ENCODE measurements at places on chromosomes 7 and 10. TPM values are rescaled to one million over a fixed set of nuclear protein-coding genes. Genes with fewer than 3 reads are reported as not detected.

CHN2 gene
- total RNA-seq = 5.9 TPM

AHCYL2 gene
- 30.9 TPM for total RNA-seq

CALD1 gene
- total RNA-seq = 25.9 TPM

ZNF655 gene
- 85.1 TPM for total RNA-seq

GJD4 gene
- total RNA-seq = not detected

DNAH11 gene
- 0.17 TPM for total RNA-seq

PILRA gene
- 0.62 TPM for total RNA-seq

SEC61G gene
- 133 TPM for total RNA-seq

ADAMTS14 gene
- not detected for total RNA-seq

ASZ1 gene
- total RNA-seq = not detected

SPDYE9 gene
- not detected for total RNA-seq

- no peak for DNase-seq
- H3K4me1 ChIP-seq = no peaks in the 10 kb centered on the region
- no peaks in the 10 kb centered on the region for H3K36me3 ChIP-seq
- no peak overlapping the region for H3K27ac ChIP-seq
Measured at GRCh38 chr7:119890631-119891030, 382.3 kb upstream of the KCND2 start.

GRCh38 chr7:55177589-55178261 lies 158.9 kb downstream of the EGFR start:
- no peak for DNase-seq
- H3K36me3 ChIP-seq = peaks cover 34% of the 10 kb centered on the region
- no peak overlapping the region for H3K4me3 ChIP-seq
- H3K4me1 ChIP-seq = peaks cover 18% of the 10 kb centered on the region
- H3K27me3 ChIP-seq = no peaks in the 10 kb centered on the region

DNA sequence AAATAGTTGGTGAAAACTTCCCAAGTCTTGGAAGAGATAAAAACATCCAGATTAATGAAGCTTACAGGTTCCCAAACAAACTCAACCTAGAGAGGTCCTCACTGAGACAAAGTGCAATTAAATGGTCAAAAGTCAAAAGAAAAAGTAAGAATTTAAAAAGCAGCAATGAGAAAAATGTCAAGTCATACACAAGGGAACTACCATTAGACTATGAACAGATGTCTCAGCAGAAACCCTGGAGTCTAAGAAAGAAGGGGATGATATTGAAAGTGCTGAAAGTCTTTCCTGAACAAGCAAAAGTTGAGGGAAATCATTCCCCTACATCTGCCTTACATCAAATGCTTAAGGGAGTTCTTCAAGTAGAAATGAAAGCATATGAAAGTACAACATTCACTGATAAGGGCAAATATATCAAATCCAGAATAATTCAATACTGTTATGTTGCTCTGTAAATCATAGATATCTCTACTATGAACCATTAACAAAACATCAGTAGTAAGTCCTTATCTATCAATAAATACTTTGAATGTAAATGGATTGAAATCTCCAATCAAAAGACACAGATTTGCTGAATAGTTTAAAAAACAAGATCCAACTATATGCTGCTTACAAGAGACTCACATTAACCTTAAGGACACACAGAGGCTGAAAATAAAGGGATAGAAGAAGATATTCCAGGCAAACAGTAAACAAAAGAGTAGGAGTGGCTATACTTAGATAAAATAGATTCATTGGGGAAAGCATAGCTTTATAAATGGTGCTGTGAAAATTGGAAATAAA lies 449.5 kb downstream of the PHTF2 start:
- no peak overlapping the region for H3K27ac ChIP-seq
- no peaks in the 10 kb centered on the region for H3K4me1 ChIP-seq
- H3K27me3 ChIP-seq = no peaks in the 10 kb centered on the region

DNA sequence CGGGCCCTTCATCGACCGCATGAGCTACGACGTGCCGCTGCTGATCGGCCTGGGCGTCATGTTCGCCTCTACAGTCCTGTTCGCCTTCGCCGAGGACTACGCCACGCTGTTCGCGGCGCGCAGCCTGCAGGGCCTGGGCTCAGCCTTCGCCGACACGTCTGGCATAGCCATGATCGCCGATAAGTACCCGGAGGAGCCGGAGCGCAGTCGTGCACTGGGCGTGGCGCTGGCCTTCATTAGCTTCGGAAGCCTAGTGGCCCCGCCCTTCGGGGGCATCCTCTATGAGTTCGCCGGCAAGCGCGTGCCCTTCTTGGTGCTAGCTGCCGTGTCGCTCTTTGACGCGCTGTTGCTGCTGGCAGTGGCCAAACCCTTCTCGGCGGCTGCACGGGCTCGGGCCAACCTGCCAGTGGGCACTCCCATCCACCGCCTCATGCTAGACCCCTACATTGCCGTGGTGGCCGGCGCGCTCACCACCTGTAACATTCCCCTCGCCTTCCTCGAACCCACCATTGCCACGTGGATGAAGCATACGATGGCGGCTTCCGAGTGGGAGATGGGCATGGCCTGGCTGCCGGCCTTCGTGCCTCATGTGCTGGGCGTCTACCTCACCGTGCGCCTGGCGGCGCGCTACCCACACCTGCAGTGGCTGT lies 1.2 kb downstream of the SLC18A3 start:
- no peak overlapping the region for H3K4me3 ChIP-seq
- H3K27ac ChIP-seq = no peak overlapping the region
- DNase-seq = no peak
- peaks cover 74% of the 10 kb centered on the region for H3K27me3 ChIP-seq

- H3K27ac ChIP-seq = no peak overlapping the region
- H3K27me3 ChIP-seq = no peaks in the 10 kb centered on the region
- no peak overlapping the region for H3K4me3 ChIP-seq
- H3K36me3 ChIP-seq = no peaks in the 10 kb centered on the region
- no peak for DNase-seq
Measured at GRCh38 chr10:86744067-86744725, 12.2 kb upstream of the BMPR1A start.

DNA sequence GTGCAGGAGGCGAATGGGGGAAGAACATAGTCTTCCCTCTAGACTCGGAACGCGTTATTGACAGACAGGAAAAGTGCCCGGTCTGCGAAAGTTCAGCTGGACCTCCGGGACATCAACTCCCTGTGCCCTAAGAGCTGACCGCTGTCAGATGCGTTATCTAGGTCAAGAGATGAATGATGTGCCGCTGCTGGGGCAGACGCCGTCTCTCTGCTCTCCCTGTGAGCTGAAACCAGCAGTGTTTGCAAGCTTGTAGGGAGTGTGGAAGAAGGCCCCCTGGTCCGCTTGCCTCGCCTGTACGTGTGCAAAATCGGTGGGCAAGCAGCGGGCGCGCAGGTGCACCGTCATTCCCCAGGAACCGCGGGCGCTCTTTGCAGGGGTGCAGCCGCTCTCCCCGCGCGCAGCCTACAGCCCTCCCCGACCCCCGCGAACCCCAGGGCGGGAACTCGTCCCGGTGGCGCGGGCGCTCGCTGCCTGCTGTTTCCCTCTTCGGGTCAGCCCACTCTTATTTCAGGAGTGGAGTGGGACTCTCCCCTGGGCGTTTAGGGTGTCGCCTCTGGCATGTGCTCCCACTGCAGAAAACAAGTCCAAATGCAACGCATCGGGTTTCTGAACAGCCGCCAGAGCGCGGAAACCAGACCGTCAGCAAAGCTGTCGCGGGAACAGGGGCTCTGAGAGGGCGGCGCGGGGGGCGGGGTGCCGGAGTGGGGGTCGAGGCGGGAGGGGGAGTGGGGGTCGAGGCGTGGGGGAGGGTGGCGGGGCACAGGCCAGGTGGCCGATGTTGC lies 1.8 kb upstream of the PFKFB3 start:
- peaks cover 54% of the 10 kb centered on the region for H3K4me1 ChIP-seq
- H3K4me3 ChIP-seq = peak overlapping the region; percentile 81
- no peaks in the 10 kb centered on the region for H3K27me3 ChIP-seq

DNA sequence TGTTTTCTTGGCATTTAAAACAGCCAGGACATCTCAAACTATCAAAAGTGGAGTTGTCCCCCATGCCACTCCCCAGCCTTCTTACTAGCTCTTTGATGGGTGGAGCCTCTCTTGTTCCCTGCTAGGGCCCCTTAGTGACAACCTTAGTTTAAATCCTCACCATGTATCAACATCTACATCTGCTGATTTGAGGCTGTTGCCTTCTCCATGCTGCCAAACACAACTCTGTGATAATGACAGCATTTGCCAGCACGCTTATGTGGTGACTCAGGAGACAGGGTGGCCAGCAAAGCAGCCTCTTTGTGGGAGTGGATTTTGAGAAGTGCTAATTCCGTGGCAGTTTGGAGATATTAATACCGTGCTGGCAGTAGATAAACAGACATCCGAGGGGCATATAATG lies 145.4 kb downstream of the LRRC4 start:
- H3K4me3 ChIP-seq = no peak overlapping the region
- no peak overlapping the region for H3K27ac ChIP-seq
- H3K4me1 ChIP-seq = peaks cover 11% of the 10 kb centered on the region
- no peak for DNase-seq
- peaks cover 13% of the 10 kb centered on the region for H3K36me3 ChIP-seq

DNA sequence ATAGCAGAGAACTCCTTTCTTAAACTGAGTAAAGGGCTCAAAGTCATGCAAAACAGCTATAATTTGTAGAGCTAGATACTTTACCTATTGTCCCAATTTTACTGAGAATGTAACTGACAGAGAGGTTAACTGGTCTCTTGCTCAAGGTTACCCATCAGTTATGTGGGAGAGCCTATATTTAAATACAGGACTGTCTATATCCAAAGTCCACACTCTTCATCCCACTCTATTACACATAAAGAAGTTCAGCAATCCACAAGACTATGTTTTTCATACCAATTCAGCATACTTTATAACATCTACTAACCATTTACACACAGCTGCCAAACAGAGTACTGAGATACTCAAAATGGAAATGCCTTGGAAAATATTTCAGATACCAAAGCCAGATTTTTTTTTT lies 100.2 kb downstream of the MICU1 start:
- no peaks in the 10 kb centered on the region for H3K36me3 ChIP-seq
- H3K4me3 ChIP-seq = no peak overlapping the region
- DNase-seq = no peak

- H3K36me3 ChIP-seq = no peaks in the 10 kb centered on the region
- no peak overlapping the region for H3K27ac ChIP-seq
- no peak for DNase-seq
- peaks cover 18% of the 10 kb centered on the region for H3K4me1 ChIP-seq
Measured at GRCh38 chr7:140475747-140476333, 3.5 kb downstream of the MKRN1 start.

DNA sequence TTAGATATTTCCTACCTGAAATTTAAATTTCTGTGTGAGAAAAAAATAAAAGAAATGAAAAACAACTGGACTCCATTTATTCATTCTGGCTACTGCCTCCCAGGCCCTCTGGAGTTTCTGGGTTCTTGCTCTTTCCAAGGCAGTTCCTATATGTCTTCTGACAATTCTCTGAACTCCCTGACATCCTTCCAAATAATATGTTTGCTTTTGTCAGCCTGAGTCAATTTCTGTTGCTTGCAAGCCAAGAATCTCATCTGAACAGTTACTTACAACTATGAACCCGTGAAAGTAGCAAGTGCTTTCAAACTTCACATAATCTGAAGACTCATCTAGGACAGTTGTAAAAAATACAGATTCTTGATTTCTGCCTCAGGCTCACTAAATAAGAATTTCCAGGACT lies 216.7 kb upstream of the NPVF start:
- H3K4me1 ChIP-seq = no peaks in the 10 kb centered on the region
- H3K27ac ChIP-seq = no peak overlapping the region
- no peak for DNase-seq
- H3K36me3 ChIP-seq = no peaks in the 10 kb centered on the region

GRCh38 chr7:93108003-93108402 lies 9.8 kb downstream of the SAMD9 start:
- H3K36me3 ChIP-seq = peaks cover 35% of the 10 kb centered on the region
- no peaks in the 10 kb centered on the region for H3K4me1 ChIP-seq
- DNase-seq = no peak
- no peak overlapping the region for H3K27ac ChIP-seq
- no peaks in the 10 kb centered on the region for H3K27me3 ChIP-seq
- no peak overlapping the region for H3K4me3 ChIP-seq

DNA sequence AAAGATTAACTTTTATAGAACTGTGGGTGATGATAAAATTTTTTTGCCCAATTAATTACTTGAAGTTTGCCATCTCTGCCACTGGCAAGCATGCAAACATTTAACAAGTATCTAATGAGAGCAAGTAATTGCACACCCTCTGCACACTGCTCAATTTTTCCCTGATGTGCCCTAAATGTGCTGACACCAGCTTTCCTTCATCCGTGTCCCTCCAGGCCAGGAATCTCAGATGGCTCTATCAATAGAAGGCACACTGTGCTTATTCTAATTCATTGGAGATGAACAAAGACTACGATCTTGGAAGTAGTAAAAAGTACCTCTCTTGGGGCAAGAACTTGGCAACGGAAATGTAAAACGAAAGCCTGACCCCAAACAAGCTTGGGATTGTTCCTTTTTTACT lies 212.1 kb downstream of the GPR37 start:
- H3K4me3 ChIP-seq = no peak overlapping the region
- no peak overlapping the region for H3K27ac ChIP-seq
- no peaks in the 10 kb centered on the region for H3K4me1 ChIP-seq
- H3K27me3 ChIP-seq = no peaks in the 10 kb centered on the region
- DNase-seq = no peak

DNA sequence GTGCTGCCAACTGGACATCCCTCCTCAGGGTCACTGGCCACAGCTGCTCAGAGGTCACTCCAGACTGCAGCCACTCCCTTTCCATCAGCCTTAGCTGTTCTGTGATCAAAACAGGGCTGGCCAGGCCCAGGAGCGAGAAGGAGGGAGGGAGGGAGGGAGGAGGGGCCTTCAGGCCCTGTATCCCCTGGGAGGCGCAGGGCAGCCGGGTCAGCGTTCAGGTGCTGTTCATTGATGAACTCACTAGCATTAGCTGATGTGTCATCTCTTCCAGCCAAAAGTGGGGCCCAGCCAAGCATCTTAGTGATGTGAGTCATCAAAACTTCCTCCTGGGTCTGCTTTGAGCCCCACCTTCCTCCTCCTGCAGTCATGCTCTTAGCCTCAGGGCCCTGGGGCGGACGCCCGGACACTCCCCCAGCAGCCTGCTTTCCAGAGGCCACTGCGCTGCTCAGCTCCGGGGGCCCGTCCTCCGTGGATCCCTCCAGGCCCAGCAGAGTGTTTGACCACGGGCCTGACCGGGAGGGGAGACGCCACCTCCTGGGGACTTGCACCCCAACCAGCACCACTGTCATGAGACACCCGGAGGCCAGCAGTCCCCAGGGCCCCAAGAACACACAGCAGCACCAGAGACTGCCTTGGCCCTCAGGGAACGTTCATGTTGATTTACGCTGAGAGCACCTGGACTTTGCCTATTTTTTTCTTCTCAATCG lies 149.2 kb downstream of the PRKAG2 start:
- no peak overlapping the region for H3K4me3 ChIP-seq
- H3K27ac ChIP-seq = peak overlapping the region; percentile 37
- peak; percentile 64 for DNase-seq
- H3K27me3 ChIP-seq = no peaks in the 10 kb centered on the region
- no peaks in the 10 kb centered on the region for H3K36me3 ChIP-seq

GRCh38 chr7:98722402-98722801 lies 105.3 kb downstream of the NPTX2 start:
- H3K27ac ChIP-seq = no peak overlapping the region
- no peaks in the 10 kb centered on the region for H3K27me3 ChIP-seq
- no peak for DNase-seq
- H3K4me3 ChIP-seq = no peak overlapping the region
- H3K4me1 ChIP-seq = no peaks in the 10 kb centered on the region

Measured in gastrocnemius medialis (tissue), 4 donors.